ENCODE measurements at places on chromosomes 4 and X.

DNA sequence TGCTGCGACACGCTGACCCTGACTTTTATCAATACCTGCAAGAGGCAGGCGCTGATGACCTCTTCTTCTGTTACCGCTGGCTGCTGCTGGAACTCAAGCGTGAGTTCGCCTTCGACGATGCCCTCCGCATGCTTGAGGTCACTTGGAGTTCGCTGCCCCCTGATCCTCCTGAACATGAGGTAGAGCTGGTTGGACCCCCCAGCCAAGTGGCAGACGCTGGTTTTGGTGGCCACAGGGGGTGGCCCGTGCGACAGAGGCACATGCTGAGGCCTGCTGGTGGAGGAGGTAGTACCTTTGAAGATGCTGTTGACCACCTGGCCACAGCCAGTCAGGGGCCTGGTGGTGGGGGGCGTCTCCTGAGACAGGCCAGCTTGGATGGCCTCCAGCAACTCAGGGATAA lies 14.2 kb upstream of the RBM3 start:
- no peak for DNase-seq

GRCh38 chrX:119186194-119186593 lies 49.9 kb upstream of the PGRMC1 start:
- no peak for DNase-seq

DNA sequence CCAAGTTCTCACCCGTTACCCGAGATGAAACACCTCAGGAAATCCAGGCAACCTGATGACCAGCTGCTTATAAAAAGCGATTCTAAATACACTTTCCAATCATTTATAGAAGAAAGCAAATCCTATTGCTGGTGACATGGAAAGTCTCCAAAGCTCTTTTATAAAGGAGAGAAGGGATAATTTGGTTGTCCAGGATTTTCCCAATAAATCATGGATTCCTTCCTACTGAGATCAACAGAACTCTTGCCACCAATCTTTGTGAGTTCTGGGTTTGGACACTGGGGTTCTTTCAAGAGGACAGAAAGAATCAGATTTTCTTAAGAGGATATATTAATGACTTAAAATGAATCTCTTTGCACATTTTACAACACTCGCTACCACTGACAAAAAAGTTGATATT lies 24.7 kb upstream of the SOD3 start:
- no peak for DNase-seq

DNA sequence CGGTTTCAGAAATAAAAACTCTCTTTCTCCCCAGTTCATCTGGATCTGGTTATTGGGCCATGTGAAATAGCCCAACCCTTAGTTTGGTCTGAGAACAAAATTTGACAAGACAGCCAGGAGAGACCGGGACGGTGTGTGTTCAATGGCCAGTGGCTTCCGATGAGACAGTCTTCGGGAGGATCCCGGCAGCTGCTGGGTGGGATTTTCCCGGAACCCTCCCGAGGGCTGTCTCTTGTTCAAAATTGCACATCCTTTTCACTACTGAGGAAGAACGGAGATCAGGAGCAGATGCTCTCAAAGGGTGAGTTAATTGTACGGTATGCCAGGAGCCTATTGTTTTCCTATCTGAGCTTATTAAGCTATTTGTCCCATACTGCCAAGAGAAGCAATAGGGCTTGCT lies 166.5 kb downstream of the PRR32 start:
- DNase-seq: no peak

- DNase-seq: no peak
Observed at GRCh38 chrX:104117759-104118158, 5.4 kb downstream of the ZCCHC18 start.

- no peak for DNase-seq
Observed at GRCh38 chr4:163495900-163496299, 1.4 kb downstream of the TMA16 start.

Data from stimulated activated CD4-positive, alpha-beta T cell treated with anti-CD3 and anti-CD28 coated beads, Interleukin-1b, Interleukin-23, amount 100 ng/mL, for 1 hour (primary cell).